ENCODE measurements at places on chromosomes 12 and 14. TPM values are rescaled to one million over a fixed set of nuclear protein-coding genes. Genes with fewer than 3 reads are reported as not detected.
A peak's percentile ranks its signal among the peaks of the same experiment; 100 is the strongest.

The TCL1B gene
- not detected for total RNA-seq

The HNF1A gene
- not detected for total RNA-seq

- no peak for DNase-seq
Observed at GRCh38 chr14:36997843-36998242, 174.6 kb downstream of the SLC25A21 start.

- DNase-seq, result no peak
Observed at GRCh38 chr12:84397846-84398245, 514.8 kb downstream of the SLC6A15 start.

GRCh38 chr14:69943084-69943780 is 64.0 kb downstream of the SMOC1 start:
- DNase-seq, result no peak

DNA sequence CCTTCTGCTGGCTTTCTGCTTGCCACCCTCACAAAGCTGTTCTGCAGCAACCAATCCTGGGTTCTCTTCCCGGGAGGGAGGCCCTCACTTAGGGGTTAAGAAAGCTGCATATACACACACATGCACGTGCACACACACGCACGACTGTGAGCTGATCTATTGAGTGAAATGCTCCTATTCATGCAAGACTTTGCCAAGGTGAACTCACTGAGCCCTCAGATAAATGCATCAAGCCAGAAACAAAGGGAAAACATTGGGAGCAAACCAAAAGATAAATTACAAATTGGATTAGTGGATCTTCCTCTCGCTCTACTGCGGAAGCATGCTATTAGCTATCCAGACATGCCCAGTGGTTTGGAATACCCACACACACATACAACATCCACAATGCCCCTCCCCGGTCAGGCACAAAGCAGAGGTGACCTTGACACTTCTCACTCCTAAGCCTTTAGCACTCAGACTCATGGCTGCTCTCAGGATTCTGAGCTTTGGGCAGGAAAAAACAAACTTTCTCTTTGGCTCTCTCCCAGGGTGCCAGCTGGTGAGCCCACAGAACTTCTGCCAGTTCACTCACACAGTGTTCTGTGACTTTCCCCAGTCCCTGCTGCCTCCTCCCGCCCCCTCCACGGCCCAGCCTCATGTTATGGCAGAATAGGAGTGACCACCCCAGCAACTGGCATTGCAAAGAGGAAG is 320.0 kb downstream of the DPF3 start:
- no peak for DNase-seq

The NR4A1 gene
- total RNA-seq, result 2.7 TPM

GRCh38 chr12:15346488-15346887 is 24.2 kb downstream of the PTPRO start:
- DNase-seq, result no peak

The C3AR1 gene
- 5.9 TPM for total RNA-seq

The RDH11 gene
- 36.7 TPM for total RNA-seq

- DNase-seq, result no peak
Observed at GRCh38 chr12:67223225-67223624, 45.9 kb upstream of the CAND1 start.

GRCh38 chr12:3145033-3145432 is 67.9 kb downstream of the TSPAN9 start:
- no peak for DNase-seq

- no peak for DNase-seq
Observed at GRCh38 chr12:89980236-89980635, 271.6 kb upstream of the ATP2B1 start.

DNA sequence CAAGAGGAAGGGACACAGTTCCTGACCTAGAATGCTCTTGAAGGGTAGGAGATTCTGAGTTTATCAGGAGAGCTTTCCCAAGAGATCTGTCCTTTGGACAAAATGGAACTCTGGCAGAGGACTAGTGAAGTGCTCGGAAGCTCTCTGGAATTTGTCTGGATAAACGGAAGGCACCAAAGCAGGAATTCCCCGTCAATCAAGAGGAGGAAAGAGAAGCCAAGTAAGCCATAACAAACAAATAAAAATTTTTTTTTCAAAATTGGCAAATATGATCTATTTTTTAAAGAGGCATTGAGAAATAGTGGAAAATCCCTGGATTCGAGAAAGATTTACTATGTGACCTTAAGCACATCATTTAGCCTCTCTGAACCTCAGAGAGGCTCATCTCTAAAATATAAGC is 99.2 kb downstream of the GRIN2B start:
- no peak for DNase-seq

The CLMN gene
- 0.42 TPM for total RNA-seq

- DNase-seq, result no peak
Observed at GRCh38 chr12:88298014-88298682, 156.0 kb downstream of the TMTC3 start.

The ANKS1B gene
- 0.17 TPM for total RNA-seq

DNA sequence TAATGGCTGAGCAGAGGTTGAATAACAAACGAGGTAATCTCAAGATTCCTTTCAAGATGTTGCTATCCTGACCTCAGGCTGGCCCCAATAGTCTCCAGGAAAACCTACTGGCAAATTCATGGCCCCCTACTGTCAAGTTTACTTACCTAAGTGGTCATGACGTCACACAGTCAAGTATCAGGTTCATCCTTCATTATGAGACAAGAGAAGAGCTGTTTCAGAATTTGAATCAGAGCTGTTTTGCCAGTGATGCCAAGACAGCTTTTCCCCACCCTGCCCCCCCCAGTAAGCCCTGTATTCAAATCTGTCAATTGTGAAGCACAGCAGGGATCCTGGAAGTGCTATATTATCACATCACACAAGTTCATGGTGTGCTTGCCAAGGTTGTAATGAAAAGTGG is 509.6 kb downstream of the NOVA1 start:
- DNase-seq, result no peak

DNA sequence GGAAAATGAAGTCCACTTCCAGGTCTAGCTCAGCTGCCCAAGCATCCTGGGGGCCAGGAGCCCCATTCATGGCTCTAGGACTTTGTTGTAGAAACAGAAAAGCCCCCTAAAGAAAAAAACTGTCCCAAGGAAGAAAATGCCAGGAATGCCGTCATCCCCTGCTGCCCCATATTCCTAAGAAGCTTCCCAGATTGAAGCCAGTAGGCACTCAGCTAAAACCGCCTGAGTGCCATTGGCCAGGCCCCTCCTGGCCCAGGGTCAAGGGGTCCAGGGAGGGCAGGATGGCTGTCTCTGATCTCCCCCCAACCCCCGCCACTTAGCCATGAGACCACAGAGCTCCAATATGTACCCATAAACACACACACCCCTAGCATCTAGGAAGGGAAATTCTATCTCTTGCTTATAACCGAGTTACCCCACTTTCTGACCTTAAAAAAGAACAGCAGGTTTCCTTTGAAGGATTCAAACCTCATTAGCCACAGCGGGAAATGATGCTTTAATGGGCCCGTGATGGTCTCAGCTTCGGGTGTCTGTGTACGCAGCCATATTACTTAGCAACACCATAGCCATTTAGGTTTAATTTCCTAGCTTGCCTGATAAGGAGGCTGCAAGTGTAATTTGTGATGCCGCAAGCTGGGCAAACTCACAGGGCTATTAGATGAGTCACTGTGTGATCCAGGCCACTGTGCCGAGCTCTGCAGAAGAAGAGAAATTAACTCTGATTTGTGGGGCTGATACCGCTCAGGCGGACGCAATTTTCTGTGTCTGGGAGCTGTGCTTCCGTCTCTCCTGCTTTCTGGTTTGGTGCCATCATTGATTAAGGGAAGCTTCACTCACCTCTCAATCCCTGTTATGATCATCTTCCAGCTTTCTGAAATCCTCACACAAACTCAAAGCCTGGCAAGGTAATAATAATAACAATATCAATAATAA is 84.2 kb downstream of the GCH1 start:
- no peak for DNase-seq

The DNM1L gene
- 60.9 TPM for total RNA-seq

- peak; percentile 11 for DNase-seq
Observed at GRCh38 chr12:57157588-57158173, 10.3 kb upstream of the LRP1-AS start.

DNA sequence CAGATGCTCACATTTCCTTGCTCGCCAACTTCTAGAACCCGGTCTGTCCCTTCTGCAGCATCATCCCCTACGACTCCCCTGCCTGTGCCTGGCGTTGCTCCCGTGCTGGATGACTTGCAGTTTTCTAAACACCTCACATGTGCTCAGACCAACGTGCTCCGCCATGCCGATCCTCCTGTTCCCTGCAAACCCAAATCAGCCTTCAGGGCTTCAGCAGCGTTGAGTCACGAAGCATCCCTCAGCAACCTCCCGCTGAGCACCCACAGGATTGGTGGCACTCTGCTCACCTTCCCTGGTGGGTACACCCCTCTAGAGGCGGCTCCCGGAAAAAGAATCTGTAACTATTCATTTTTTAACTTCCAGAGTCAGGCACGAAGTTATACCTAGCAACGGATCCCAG is 2.8 kb upstream of the PIWIL1 start:
- DNase-seq, result no peak

The TPPP2 gene
- total RNA-seq, result not detected

- no peak for DNase-seq
Observed at GRCh38 chr12:4579305-4580102, 17.5 kb downstream of the DYRK4 start.

- DNase-seq, result no peak
Observed at GRCh38 chr12:133010657-133011297, 24.6 kb downstream of the ZNF26 start.

The SDR9C7 gene
- not detected for total RNA-seq

- no peak for DNase-seq
Observed at GRCh38 chr12:108447168-108447832, 67.8 kb upstream of the FICD start.

DNA sequence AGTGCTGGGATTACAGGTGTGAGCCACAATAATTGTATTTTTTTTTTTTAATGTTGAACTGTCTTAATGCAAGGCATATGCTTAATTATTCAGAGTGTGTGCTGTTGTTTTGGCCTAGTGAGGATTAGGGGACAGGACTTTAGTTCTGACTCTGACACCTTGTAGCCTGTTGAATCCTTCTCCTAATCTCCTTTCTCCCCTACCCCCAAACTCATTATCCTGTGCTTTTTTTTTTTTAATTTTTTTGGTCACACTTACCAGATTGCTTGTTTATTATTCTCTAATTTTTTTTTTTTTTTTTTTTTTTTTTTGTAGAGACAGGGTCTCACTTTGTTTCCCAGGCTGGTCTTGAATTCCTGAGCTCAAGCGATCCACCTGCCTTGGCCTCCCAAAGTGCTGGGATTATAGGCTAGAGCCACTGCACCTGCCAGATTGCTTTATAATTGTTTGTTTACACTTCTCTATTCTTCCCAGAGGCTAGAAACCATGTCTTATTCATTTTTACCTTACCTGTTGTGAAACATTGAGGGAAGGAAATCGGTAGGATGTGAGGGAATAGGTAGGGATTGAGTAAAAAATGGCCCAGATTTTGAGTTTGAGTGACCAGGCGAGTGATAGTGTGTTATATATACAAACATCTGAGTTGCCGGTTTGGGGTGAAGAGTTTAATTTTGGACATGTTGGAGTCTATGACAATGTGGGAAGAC is 32.2 kb downstream of the DIP2B start:
- no peak for DNase-seq

The CLEC1A gene
- not detected for total RNA-seq

GRCh38 chr14:51305751-51306150 is 65.7 kb downstream of the TMX1 start:
- DNase-seq, result no peak

The POTEG gene
- not detected for total RNA-seq

GRCh38 chr12:91951571-91951970 is 194.1 kb downstream of the BTG1 start:
- no peak for DNase-seq

GRCh38 chr12:26157001-26157400 is 32.2 kb upstream of the BHLHE41 start:
- DNase-seq, result no peak

- DNase-seq, result no peak
Observed at GRCh38 chr12:1552171-1552570, 42.2 kb downstream of the FBXL14 start.

- peak; percentile 82 for DNase-seq
Observed at GRCh38 chr14:97719931-97720330, 922.7 kb downstream of the VRK1 start.

- no peak for DNase-seq
Observed at GRCh38 chr12:116539361-116539771, 19.8 kb upstream of the MAP1LC3B2 start.

GRCh38 chr12:44616402-44616801 is 259.7 kb downstream of the NELL2 start:
- DNase-seq, result no peak

DNA sequence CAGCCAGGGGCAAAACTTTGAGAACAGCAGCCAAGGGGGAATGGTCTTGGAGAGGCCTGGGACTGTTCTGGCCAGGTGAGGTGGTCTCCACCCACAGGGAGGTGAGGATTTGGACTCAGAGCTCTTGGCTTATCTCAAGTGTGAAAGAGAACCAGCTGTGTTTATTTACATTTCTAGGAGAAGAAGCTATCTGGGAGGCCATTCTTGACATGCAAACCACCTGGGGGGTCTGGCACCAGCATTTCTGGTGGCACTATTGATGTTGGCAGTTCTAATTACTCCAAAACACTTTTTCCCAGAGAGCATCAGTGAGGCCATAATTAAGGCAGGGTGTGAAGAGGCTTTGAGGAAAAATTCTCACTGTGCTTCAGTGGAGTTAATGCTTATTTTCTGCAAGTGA is 95.1 kb downstream of the CAND1 start:
- no peak for DNase-seq

- no peak for DNase-seq
Observed at GRCh38 chr12:66984962-66985361, 284.2 kb upstream of the CAND1 start.

DNA sequence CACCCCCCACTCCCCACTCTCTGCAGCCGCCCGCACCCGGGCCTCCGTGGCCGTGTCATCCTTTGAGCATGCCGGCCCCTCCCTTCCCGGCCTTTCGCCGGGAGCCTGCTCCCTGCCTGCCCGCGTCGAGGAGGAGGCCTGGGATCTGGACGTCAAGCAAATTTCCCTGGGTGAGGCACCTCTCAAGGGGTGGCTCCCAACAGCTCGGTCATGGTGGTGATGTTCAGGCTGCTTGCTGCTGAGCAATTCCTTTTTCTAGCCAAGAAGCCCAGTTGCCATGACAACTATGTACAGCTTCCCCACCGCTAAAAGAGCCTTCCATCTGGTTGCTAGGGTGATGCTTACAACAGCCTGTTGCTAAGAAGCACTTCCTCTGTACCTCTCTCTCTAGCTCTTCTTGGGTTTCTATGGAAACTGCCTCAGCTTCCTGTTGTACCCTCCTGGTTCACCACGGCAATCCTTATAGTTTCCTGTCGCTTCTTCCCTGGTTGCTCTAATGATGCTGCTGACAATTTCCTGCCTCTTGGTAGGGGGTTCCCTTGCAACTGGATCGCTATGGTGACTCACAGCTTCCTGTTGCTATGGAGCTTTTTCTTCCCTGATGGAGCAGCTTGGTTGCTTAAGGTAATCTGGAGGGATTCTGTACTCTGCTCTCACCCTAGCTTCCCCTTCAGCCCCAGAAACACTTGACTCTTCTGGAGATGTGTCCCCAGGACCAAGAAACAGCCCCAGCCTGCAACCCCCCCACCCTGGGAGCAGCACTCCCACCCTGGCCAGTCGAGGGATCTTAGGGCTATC is 11.0 kb downstream of the ZNF219 start:
- DNase-seq, result peak; percentile 87

DNA sequence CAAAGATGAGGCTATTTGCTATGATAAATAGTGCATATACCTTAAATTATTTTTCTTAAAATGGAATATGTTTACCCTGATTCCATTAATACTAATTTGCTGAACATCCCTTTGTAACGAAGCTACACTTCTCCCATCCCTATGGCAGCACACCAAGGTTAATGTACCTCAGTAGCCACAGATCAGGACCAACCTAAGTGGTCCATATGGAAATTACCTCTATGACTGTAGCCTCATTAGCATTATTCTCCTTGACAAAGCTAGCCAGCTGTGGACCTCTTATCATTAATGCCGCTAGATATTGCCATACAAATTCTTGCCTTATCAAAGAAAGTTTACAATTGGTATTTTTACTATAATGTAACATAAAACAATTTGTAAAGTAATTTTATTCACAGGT is 76.9 kb upstream of the GARIN2 start:
- no peak for DNase-seq
